ENCODE measurements at places on chromosomes 16 and 17.

GRCh38 chr17:74604761-74605160, 12.7 kb upstream of the CD300LD start:
- DNase-seq, result no peak

DNA sequence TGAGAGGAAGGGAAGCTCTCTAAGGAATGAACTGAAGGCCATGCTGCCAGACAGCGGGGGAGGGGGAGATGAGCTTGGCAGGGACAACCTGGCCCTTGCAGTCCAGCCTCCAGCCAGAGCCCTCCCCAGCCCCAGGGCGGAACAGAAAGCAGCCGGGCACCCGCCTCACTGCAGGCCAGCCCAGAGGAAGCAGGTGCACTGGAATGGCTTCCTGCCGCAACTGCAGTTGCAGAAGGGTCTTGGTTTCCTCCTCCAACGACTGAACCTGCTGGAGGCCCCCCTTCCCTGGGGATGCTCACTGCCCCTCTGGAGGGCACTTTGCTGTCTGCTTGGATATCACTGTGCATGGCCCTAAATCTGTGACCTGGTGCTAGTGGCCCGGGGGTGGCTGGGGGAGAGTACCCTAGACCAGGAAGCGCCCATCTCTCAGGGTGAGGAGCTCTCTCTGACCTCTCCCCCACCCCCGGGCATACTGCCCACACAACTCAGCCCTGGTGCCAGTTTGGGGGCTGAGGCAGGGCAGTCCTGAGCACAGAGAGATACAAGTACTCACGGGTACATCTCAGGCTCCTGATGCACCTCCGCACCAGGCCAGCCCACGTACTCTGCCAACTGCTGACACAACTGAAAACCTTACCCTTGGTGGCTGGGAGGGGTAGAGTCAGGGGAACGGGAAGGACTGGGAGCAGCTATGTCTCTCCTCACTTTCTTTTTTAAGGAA, 41.1 kb downstream of the MYO18A start:
- no peak for DNase-seq

DNA sequence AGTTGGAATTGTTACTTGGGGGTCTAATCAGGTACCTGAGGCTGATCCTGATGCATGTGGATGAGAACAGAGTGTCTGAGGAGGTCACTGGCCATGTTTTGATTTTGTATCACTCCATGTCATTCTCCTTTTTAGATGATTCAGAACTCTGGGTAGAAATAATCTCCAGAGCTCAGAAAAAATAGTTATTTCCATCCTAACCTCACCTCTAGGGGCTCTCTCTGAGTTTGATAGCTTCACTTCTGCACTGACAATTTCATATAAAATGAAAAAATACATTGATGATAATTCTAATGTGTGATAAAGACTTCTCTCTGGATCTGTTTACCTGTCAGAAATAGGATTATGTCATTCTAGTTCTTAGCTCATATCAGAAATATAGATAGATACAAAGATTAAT, 6.2 kb upstream of the KRT12 start:
- no peak for DNase-seq

GRCh38 chr16:11734025-11734652, 8.5 kb downstream of the TXNDC11 start:
- DNase-seq, result no peak

DNA sequence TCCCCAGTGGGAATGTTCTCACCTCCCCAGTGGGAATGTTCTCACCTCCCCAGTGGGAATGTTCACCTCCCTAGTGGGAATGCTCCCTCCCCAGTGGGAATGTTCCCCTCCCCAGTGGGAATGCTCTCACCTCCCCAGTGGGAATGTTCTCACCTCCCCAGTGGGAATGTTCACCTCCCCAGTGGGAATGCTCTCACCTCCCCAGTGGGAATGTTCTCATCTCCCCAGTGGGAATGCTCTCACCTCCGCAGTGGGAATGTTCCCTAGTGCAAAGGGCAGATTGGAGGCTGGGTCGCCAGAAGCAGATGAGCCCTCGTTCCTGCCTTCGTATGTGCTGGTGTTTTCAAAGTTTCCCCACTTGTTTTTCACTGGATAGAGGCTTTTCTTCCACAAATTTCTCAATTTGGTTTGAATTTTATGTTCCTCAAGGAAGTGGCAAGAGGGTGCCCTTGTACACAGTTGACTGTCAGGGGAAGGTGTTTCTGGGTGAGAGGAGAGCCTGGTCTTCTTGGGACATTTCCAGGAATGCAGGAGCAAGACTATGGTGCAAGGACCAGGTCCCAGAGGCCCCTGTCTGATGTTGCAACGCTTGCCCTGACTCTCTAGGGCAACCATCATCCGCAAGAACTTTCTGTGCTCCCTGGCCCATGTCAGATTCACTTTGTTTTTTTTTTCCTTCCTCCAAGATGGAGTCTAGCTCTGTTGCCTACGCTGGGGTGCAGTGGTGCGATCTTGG, 34.0 kb downstream of the TRARG1 start:
- no peak for DNase-seq

DNA sequence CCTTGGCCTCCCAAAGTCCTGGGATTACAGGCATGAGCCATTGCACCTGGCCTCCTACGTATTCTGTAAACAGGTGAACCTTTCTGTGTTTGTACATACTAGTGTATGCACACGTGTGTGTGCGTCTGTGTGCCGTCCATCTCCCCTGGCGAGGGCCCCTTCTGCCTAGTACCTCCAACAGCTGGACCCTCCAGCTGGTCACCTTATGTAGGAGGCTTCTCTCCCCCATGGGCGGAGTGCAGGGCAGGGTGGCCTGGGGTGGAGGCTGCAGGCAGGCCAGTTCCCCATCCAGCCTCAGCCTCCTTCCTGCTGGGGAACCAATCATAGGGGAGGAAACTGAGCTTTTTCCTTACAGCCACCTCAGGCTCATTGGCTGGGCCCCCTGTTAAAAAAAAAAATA, 24.4 kb upstream of the DOC2B start:
- DNase-seq, result no peak

- DNase-seq, result peak; percentile 79
Measured at GRCh38 chr17:74770498-74771318, 5.4 kb downstream of the NAT9 start.

DNA sequence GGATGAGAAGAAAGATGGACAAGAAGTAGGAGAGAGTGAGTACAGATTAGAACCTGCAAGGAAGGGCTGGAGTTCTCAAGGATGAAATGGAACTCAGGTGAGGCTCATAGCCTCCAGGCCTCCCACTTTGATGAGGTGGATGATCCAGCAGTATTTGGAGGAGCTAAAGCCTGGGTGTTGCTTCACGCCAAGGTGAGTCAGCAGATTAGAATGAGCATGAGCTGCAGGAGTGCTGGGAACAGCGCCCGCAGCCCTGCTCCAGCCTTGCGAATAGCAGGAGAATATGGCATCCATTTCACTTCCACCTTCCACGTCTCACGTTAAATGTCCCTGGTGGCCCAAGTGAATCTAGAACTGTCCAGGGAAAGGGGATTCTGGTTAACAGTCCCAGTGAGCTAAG, 94.4 kb upstream of the CPHXL start:
- no peak for DNase-seq

DNA sequence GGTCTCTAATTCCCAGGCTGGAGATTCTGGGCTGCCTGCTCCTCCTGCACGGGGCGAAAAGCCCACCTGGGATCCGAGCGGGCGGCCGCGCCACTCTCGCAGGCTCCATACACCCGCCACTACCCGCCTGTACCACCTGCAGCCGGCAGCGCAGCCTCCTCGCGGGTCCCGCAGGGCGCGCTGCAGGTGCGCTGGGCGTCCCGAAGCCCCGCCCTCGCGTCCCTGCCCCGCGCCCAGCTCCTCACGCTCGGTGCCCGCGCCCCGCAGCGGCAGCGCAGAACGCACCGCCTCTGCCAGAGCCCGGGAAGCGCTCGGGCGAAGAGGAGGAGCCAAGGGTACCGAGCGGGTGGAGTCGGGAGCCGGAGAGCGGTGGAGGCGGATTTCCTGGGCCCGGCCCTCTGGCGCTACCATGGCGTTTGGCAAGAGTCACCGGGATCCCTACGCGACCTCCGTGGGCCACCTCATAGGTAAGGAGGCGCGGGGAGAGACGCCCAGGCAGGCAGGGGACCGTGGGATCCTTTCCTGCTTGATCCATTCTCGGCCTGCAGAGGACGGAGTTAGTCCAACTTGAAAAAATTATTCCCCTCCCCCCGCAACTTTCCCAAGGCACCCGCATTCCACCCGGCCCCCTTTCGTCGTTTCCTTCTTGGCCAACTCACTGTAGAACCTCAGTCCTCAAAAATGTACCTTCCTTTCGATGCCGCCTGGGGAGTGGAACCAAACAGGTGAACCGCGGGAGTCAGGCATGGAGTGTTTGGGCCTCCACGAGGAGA, at the start of gene TOM1L1:
TOM1L1 (plus strand) TSS at position 396 of the 773 bp plus-strand sequence; CDS start at position 410, 14 bp downstream.
- DNase-seq, result peak; percentile 2

DNA sequence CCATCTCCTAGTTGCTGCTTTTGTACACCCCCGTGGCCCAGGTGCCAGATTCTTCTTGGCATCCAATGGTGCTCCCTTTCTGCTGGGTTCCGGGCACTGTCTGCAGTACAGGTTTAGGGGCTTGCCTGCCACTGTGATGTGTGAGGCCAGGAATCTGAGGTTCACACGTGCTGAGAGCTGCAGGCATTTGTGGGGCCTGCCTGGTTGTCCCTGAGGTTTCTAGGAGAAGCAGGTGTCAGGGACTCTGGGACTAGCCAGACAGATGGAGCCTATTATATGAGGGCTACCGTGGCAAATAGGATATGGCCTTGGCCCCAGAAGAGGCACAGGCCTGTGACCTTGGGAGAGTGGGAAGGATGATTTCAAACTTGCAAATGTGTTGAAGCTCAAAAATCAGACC, 29.3 kb downstream of the NDEL1 start:
- DNase-seq, result no peak

DNA sequence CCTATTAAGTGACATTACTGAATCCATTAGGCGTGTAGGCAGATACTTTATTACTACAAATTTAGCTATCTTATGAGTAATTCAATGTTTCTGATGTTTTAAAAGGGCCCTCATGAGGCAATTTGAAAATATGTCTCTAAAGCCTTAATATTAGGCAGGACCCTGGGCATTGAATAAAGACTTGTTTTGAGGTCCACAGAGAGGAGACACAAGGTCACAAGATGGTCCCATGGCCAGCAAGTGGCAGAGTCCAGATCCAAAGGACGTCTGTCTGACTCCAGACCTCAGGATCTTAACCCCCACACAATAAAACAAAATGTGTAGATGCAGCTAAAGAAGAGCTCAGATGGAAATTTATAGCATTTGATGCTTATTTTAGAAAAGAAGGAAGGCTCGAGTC, 31.9 kb upstream of the HEATR6 start:
- no peak for DNase-seq

DNA sequence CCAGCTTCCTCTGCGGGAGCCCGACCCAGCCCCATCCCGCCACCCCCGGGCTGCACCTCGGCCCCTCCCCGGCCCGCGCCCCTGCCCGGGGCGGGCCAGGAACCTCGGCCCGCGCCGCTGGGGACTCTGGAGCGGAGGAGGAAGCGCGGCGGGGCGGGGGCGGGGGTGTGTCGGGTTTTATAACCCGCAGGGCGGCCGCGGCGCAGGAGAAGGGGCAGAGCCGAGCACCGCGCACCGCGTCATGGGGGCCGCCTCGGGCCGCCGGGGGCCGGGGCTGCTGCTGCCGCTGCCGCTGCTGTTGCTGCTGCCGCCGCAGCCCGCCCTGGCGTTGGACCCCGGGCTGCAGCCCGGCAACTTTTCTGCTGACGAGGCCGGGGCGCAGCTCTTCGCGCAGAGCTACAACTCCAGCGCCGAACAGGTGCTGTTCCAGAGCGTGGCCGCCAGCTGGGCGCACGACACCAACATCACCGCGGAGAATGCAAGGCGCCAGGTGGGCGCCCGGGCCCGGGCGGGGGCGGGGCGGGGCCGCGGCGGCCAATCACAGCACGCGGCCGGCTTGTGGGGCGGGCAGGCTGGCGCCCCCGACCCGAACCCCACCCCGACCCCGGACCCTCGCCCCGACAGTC, at the start of gene ACE:
ACE (plus strand) TSS at position 208 of the 626 bp plus-strand sequence; CDS start at position 242, 34 bp downstream.
- peak; percentile 44 for DNase-seq

- DNase-seq, result no peak
Measured at GRCh38 chr17:29905086-29905878, 24.7 kb downstream of the SSH2 start.

DNA sequence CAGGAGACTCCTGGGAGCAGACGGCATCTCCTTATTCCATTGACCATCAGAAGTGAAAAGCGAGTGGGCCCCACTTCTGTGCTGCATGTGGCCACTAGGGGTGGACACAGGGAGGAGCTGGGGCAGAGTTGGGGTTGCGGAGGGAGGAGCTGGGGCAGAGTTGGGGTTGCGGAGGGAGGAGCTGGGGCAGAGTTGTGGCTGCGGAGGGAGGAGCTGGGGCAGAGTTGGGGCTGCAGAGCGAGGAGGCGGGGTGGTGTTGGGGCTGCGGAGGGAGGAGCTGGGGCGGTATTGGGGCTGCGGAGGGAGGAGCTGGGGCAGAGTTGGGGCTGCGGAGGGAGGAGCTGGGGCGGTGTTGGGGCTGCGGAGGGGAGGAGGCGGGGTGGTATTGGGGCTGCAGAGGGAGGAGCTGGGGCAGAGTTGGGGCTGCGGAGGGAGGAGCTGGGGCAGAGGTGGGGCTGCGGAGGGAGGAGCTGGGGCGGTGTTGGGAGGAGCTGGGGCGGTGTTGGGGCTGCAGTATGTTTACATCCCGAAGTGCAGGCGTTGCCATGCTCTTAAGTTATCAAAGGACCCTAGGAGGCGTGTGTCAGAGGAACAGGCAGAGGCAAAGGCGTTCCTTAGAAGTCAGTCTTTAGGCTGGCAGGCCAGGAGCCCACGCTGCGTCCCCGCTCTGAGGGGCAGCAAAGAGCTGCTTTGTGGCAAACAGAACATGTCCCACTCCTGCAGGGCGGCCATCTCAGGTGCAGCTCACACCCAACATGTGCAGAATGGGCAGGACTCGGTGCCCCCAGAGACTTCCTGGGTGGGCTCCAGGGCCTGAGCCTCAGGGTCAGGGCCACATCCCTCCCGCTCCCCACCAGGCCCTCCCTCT, 76.0 kb downstream of the ZNF778 start:
- no peak for DNase-seq

GRCh38 chr16:51550800-51551347, 399.8 kb upstream of the SALL1 start:
- DNase-seq, result no peak

GRCh38 chr16:17403859-17404545, 66.8 kb downstream of the XYLT1 start:
- no peak for DNase-seq

DNA sequence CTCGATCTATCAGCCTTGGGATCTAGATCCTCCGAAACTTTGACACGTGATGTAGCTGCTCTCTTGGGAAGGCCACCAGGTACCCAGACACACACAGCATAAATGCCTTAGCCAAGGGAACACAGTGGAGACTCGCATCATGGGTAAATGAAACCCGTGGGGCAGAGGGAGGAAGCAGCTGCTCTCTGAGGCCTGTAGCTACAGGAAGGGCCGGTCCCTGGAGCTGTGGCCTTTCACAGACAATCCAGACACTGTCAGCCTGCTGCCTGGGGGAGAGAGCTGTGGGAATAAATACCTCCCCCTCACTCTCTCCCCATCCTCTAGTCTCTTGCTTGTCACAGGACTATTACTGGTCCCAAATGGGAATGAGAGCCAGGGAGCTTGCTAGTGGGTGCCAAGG, 351.2 kb downstream of the UTP18 start:
- DNase-seq, result no peak

- no peak for DNase-seq
Measured at GRCh38 chr16:76984196-76984595, 206.8 kb upstream of the MON1B start.

GRCh38 chr16:73000020-73000906, 47.7 kb downstream of the ZFHX3 start:
- DNase-seq, result no peak
